ENCODE measurements at places on chromosomes 11 and 22.

DNA sequence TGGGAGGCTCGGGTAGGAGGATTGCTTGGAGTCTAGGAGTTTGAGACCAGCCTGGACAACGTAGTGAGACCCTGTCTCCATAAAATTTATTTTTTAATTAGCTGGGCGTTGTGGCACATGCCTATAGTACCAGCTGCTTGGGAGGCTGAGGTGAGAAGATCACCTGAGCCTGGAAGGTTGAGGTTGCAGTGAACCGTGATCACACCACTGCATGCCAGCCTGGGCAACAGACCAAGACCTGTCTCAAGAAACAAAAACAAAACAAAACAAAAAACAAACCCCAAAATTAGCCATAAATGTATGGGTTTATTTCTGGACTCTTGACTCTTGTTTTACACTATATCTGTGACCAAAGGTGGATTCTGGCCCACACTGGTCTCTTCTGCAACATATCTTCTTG is 41.6 kb downstream of the EIF3F start:
- no peak for DNase-seq

- no peak for DNase-seq
These were observed 70.9 kb downstream of the SLC35F2 start for GRCh38 chr11:107787733-107788132.

DNA sequence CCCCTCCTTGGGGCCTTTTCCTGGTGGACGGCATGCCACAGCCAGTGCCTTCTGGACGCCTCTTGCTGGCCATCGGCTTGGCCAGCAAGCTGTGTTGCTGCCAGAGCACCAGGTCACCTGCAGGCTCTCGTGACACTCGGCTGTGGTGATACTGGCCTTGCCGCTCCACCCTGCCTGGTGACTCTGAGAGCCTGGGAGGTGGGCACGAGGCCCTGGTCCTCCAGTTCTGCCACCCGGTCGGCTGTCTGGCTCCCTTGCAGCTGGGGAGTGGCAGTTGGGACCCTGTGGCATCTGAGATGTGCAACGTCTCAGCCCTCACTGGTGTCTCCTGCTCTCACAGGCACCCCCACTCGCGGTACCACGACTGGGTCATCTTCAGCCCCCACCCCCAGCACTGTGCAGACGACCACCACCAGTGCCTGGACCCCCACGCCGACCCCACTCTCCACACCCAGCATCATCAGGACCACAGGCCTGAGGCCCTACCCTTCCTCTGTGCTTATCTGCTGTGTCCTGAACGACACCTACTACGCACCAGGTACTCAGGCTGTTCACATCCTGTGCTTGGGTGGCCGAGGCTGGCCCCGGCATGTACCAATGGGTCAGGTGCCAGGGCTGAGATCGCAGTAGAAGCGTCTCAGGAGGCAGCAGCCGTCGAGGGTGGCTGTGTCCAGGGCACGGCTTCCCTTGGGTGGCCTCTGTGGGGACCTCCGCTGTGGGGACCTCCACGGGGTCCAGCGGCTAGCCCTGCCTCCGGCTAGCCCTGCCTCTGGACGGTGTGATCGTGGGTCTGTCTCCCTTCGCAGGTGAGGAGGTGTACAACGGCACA is 26.0 kb downstream of the MUC2 start:
- DNase-seq, result no peak

DNA sequence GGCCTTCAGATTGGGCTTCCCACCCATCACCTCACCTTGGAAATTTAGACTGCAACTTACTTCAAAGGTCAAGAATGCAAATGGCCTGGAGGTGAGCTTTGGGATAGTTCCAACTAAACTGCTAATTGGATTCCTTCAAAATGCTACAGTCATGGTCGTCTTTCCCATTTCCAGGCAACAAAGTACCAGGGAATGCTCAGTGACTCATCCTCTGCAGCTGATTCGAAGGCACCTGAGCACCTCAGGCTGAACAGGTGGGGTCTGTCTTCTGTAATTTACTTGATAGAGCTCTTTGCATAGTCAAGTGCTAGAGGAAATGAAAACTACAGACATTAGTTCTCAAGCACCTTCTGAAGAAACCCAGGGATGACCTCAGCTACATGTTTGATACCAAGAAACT is 20.5 kb upstream of the FSHB start:
- no peak for DNase-seq

DNA sequence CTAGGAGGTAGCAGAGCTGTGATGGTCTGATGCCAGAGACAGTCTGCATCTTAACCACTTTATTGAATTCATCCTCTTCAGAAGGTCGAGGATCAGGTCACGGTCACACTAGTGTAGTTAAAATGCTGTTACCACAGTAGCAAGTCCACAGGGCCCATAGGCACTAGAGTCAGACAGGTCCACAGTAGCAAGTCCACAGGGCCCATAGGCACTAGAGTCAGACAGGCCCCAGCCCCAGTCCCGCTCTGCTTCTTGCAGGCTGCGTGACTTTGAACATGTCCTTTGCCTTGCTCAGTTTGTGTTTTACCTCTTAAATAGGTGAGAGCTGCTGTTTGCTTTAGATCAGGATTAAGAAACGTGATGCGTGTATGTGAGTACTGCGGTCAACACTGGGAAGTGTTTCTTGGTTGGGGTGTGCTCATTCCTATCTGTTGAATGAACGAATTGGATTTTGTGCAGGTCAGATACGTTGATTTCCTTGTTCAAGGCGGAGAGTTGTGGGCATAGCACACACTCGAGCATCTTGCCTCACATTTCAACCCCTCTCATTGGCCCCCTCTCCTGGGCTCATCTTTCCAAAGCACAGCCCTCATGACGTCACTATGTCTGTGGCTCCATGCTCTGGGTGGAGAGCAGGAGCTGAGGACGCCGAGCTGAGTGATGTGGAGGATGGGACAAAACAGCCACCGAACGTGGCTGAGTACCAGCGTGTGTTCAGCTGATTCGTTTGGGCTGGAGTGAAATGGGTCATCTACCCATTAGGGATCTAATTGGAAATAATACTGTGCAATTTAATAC is 191.7 kb downstream of the TBC1D22A start:
- no peak for DNase-seq

DNA sequence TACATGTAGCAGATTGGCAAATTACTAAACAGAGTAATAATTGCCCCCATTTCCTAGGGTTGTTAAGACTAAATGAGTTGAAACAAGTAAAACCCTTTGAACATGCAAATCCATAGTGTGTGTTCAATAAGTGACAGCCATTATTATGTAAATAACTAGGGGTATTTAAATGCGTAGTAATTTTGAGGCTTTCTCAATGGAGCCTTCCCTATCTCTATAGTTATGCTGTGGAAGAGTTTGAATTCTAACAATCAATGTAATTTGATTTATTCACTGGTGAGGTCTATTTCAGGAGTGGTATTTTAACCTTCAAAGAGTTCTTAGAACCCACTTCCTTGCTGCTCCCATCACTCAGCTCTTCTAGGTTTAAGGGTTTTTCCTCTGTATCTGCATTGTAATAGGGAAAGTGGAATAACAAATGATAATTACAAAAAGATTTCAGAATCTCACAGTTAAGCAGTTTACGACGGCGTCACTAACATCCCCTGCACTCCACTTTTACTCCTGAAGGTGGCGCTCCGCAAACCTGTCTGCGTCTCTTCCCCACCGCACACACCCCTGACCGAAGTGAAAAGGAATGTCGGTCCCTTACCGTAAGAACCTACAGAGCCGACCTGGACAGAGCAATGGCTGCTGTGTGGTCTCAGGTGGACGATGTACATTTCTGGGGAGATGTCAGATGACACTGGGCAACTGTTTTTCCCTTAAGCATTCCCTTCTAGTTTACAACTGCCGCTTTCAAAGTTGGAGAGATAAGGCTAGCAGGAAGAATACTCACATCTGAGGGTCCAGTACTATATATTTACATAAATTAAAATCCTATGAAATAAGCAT is 80.8 kb downstream of the ZC3H12C start:
- peak; percentile 4 for DNase-seq

- DNase-seq, result peak; percentile 88
These were observed 3.8 kb downstream of the SMTN start for GRCh38 chr22:31084811-31085492.

GRCh38 chr22:21961886-21962654 is 9.4 kb upstream of the PPM1F start:
- no peak for DNase-seq

GRCh38 chr11:3894128-3894731 is 38.8 kb downstream of the STIM1 start:
- peak; percentile 77 for DNase-seq

DNA sequence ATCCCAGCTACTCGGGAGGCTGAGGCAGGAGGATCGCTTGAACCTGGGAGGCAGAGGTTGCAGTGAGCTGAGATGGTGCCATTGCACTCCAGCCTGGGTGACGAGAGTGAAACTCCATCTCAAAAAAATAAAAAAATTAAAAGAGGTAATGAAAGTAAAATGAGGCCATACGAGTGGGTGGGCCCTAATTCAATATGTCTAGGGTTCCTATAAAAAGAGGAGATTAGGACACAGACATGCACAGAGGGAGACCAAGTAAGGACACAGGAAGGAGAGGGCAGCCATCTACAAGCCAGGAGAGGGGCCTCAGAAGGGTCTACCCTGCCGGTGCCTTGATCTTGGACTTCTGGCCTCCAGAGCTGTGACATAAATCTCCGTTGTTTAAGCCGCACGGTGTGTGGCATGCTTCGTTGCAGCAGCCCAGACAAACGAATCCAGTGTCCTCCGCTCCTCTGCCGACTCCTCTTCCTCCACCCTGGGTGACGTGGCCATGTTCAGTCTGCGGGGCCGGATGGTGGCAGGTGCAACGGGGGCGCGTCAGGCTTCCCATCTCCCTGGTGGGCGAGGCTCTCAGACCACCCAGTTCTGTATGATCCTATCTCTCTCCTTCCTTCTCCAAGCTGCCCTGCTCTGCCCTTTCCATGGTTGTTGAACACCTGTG is 51.6 kb upstream of the PARVG start:
- DNase-seq, result no peak

DNA sequence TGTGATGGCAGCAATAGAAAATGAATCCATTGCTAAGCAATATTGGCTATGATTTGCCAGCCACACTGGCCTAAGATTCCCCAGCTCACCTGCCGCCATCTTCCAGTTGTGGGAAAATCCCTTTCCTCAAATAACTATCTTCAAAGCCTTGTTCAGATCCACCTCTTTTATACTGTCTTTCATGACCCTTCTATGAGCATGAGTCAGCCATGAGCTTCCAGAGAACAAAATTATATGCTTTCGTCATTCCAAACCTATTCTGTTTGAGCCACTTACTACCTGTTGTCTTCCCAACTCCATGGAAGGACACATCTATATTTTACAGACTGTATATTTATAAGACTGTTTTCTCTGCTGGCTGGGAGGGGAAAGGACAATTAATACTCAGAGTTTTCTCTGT is 25.0 kb upstream of the PRSS23 start:
- no peak for DNase-seq

DNA sequence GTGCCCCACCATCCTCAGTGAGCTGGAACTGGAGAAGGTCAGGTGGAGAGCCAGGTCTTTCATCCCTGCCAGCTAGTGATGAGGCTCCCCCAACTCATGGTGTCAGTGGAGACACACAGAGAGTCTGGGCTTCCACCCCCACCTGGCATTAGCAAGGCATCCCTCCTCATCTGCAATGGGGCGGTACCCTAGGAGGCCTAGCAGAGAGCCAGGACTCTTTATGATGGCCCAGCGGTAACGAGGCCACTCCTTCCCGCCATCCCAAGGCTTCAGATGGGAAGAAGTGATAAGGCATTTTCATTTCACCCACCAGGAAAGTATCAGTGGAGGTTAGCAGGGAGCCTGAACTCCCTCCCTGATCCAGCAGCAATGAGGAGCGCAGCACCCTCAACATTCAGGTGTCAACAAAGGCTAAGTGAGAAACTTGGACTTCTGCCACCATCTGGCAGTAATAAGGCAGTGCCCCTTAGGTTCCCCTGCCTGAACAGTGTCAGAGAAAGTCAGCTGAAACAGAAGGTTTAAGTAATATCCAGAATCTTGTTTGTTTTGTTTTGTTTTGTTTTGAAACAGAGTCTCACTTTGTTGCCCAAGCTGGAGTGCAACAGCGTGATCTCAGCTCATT is 40.5 kb upstream of the FBLN1 start:
- DNase-seq, result no peak

GRCh38 chr22:33883561-33883960 is 36.7 kb downstream of the LARGE1 start:
- no peak for DNase-seq

GRCh38 chr11:123484448-123484847 is 54.4 kb downstream of the GRAMD1B start:
- no peak for DNase-seq

DNA sequence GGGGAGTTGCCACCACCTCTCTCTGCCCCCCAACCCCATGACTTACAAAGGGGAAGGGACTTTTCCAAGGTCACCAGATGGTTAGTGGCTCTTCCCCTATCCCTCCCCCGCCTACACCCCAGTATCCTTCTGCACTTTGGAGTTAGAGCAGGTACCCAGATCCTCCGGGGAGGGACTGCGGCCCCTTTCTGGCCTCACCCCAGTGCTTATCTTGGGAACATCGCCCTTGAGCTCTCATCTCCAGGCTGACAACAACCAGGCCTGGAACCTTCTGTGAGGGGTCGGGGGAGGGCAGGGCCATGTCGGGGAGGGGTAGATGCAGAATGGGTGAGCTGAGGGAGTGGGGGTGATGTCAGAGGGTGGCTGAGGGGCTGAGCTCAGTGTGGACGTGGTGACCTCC is 7.5 kb upstream of the NAALADL1 start:
- DNase-seq, result no peak

GRCh38 chr11:38160433-38160832 is 1562.4 kb upstream of the RAG2 start:
- DNase-seq, result no peak

- DNase-seq, result no peak
These were observed 100.8 kb upstream of the MTMR2 start for GRCh38 chr11:96024666-96025065.

DNA sequence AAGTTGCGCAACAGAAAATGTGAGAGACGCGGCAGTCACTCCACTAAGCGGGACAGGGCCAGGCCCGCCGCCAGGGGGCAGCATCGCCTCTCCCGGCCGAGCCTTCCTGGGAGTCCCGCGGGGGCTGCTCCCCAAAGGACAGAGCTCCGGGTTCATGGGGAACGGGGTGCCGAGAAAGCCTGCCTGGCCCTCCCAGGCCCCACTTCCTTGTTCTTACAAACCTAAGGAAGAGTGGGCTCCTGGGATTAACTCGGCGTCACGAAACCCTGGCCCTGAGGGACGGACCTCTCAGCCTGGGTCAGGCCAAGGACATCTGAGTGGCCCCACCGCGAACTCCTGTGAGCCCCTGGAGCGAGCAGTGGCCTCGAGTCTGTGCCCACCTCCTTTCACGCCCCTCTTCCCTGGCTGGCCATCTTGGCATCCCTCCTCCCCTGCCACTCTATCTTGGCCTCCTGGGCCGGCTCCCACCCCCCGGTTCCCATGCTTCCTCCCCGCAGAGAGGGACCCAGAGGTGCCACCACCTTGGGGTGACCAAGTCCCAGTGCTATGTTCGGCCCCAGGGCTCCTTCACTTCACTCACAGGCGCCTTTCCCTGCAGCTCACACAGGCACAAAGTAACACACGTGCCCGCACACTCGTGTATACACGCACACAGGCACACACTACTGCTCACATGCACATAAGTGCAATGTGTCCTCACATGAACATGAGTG is 99.9 kb upstream of the FGF3 start:
- peak; percentile 76 for DNase-seq
